Ovary (tissue), 10 donors: ENCODE measurements at places on chromosomes 2 and 18. TPM values are rescaled to one million over a fixed set of nuclear protein-coding genes. Genes with fewer than 3 reads are reported as not detected.

DNA sequence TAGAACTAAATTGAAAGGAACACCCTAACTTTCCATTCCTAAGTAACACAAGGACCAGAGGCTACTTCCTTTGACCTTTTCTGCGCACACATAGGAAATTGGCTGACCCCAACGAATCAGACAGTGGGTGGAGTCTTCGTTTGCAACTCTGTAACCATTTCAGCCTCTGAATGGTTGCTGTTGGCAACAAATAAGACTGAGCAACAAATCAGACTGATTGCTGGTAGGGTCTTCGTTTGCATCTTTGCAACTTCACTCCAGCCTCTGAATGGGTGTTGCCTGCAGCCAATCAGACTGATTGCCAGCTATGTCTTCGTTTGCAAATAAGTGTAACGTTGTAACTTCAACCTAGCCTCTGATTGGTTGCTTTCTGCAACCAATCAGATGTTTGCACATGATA lies 34.6 kb downstream of the USP40 start:
- H3K27me3 ChIP-seq: no peaks in the 10 kb centered on the region
- no peaks in the 10 kb centered on the region for H3K4me1 ChIP-seq
- no peaks in the 10 kb centered on the region for H3K36me3 ChIP-seq

- no peak for DNase-seq
- H3K4me3 ChIP-seq: no peak overlapping the region
- H3K36me3 ChIP-seq: no peaks in the 10 kb centered on the region
- H3K27me3 ChIP-seq: no peaks in the 10 kb centered on the region
- H3K27ac ChIP-seq: peak overlapping the region; percentile 82
Measured at GRCh38 chr2:200679535-200679934, 93.7 kb downstream of the AOX1 start.

The SESTD1 gene
- 24.4 TPM for polyA plus RNA-seq

DNA sequence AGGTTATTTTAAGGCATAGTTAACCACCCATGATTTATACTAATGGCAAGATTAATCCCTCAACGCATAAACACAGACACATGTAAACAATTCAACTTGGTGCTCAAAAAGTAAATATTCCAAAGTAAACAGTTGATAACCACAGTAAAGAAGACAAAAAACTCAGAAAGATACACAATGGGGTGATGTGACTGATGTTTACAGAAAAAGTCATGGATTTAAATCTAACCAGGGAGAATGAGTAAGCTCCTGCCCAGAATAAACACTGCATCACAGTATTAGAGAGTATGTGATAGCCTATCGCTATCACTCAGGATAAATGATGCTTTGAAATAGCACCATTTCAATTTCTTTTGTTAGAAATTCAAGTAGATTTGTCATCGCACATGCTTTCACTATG lies 49.3 kb downstream of the HIBCH start:
- no peak for DNase-seq
- H3K4me1 ChIP-seq: no peaks in the 10 kb centered on the region
- H3K27ac ChIP-seq: no peak overlapping the region
- H3K4me3 ChIP-seq: no peak overlapping the region
- no peaks in the 10 kb centered on the region for H3K36me3 ChIP-seq
- H3K27me3 ChIP-seq: no peaks in the 10 kb centered on the region

The CASP10 gene
- 7.8 TPM for polyA plus RNA-seq

DNA sequence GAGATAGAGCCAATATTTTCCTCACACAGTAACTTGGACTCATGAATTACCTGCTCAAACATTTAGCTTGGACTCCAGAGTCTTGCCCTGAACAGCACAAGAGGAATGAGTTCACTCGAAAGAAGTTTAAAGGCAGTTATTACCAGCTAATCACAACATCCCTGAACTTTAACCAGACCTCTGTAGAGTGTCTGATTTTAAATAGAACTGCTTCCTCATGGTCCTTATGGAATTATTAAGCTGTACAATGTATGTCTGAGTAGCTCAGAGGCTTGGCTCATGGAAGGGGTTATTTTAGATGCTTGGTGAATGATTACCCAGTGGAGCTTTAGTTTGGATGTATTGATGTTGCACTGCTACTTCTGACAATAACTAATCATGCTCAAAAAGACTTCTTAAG lies 183.1 kb downstream of the FMNL2 start:
- no peaks in the 10 kb centered on the region for H3K27me3 ChIP-seq
- DNase-seq: no peak
- H3K4me1 ChIP-seq: no peaks in the 10 kb centered on the region
- H3K27ac ChIP-seq: no peak overlapping the region

DNA sequence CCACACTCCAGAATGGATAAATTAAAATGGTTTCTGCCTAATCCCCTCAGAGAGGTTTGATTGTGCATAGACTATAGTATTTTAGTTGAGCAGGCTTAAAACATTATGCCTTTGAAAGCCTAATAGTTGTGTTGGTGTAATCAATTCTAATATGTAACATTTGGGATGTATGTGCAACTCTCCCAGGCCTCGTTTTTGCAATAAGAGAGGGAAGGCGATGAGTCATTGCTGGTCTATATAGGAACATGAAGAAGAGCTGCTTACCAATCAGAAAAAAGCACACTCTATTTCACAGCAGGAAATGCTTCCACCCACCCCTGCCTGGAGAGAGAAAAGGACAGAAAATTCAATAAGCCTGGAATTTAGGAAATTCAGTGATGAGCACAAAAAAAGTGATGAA lies 1424.0 kb upstream of the PIK3C3 start:
- H3K27ac ChIP-seq: no peak overlapping the region
- H3K4me3 ChIP-seq: no peak overlapping the region
- no peaks in the 10 kb centered on the region for H3K4me1 ChIP-seq
- no peaks in the 10 kb centered on the region for H3K27me3 ChIP-seq

The MC2R gene
- 0.05 TPM for polyA plus RNA-seq

GRCh38 chr2:128306081-128306930 lies 12.4 kb downstream of the HS6ST1 start:
- H3K4me1 ChIP-seq: peaks cover 75% of the 10 kb centered on the region
- peak; percentile 81 for DNase-seq
- no peaks in the 10 kb centered on the region for H3K27me3 ChIP-seq
- no peak overlapping the region for H3K4me3 ChIP-seq
- no peaks in the 10 kb centered on the region for H3K36me3 ChIP-seq
- peak overlapping the region; percentile 83 for H3K27ac ChIP-seq

The RGPD5 gene
- 13.0 TPM for polyA plus RNA-seq

The ABCA12 gene
- polyA plus RNA-seq: 0.05 TPM

GRCh38 chr2:192053921-192054320 lies 140.8 kb downstream of the TMEFF2 start:
- H3K4me1 ChIP-seq: no peaks in the 10 kb centered on the region
- no peak for DNase-seq
- no peaks in the 10 kb centered on the region for H3K27me3 ChIP-seq
- no peak overlapping the region for H3K4me3 ChIP-seq
- H3K36me3 ChIP-seq: no peaks in the 10 kb centered on the region

DNA sequence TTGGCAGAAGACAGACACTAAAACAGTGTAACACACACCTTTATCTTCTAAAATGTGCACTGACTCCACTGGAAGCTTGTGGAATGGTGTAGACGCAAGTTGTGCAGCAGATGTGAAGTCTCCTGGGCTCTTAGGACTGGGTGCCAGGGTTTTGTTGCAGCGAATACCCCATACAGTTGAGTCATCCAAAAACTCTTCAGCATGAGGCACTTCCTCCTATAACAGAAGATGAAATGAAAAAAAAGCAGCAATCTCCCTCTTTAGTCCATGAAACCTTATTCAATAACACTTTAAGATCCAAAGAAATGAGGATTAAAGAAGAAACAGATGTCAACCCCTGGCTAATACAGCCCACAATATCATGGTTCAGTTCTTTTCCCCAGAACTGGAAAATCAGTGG lies 22.2 kb downstream of the BUB1 start:
- no peak overlapping the region for H3K27ac ChIP-seq
- DNase-seq: no peak
- H3K4me3 ChIP-seq: no peak overlapping the region
- H3K36me3 ChIP-seq: no peaks in the 10 kb centered on the region
- H3K4me1 ChIP-seq: no peaks in the 10 kb centered on the region
- H3K27me3 ChIP-seq: no peaks in the 10 kb centered on the region

DNA sequence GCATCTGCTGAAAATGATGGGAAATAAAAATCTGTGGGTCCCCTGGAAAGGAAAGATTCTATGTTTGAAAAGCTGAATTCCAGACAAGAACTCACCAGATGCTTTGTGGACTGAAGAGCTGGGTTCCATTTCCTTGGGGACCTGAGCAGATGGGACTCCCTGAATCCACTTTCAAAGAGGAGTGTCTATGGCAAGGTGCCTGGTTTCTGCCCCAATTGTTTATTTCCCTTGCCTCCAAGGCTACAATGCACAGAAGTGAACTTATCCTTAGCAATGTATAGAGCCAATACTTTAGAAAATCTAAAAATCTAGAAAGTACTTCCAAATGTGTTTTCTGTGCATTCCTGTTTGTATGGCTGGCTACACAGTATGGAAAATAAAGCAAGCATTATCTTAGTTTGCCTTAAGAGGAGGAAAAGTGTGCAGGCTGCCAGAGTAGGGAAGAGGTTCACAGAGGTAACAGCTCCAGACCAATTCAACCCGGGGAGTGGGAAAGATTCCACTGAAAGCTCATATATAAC lies 420.5 kb downstream of the NRXN1 start:
- H3K36me3 ChIP-seq: no peaks in the 10 kb centered on the region
- no peak for DNase-seq
- no peaks in the 10 kb centered on the region for H3K27me3 ChIP-seq
- H3K4me1 ChIP-seq: no peaks in the 10 kb centered on the region
- H3K27ac ChIP-seq: no peak overlapping the region
- H3K4me3 ChIP-seq: no peak overlapping the region

DNA sequence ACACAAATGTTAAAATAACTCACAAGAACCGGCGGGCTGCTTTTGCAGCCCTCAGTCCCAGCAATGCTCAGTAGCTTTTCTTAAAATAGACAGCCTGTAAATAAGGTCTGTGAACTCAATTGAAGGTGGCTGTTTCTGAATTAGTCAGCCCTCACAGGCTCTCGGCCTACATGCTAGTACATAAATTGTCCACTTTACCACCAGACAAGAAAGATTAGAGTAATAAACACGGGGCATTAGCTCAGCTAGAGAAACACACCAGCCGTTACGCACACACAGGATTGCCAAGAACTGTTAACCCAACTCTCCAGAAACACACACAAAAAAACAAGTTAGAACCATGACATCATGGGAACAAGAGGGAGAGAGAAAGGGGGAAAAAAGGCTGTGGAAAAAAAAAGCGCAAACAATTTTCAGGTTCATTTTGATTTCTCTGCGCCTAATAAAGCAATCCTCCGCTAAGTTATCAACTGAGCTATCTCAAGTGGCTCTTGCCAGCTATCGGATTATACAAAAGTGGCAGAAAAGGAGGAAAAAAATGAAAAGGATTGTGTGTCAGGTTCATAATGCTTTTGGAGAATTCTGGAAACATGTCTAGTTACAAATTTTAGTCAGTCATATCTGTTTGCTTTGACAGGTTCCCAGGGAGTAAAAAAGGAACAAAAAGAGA lies 89.1 kb downstream of the ZEB2 start:
- peak; percentile 75 for DNase-seq
- no peak overlapping the region for H3K4me3 ChIP-seq
- H3K4me1 ChIP-seq: peaks cover 11% of the 10 kb centered on the region

The RSAD2 gene
- polyA plus RNA-seq: 11.1 TPM

The C1D gene
- 29.6 TPM for polyA plus RNA-seq

GRCh38 chr2:197113275-197113711 lies 186.8 kb upstream of the PGAP1 start:
- no peak overlapping the region for H3K4me3 ChIP-seq
- no peaks in the 10 kb centered on the region for H3K36me3 ChIP-seq
- no peak for DNase-seq
- no peaks in the 10 kb centered on the region for H3K27me3 ChIP-seq
- H3K27ac ChIP-seq: no peak overlapping the region
- H3K4me1 ChIP-seq: no peaks in the 10 kb centered on the region

The CKAP2L gene
- 1.3 TPM for polyA plus RNA-seq

GRCh38 chr2:24788816-24789215 lies 4.4 kb downstream of the PTRHD1 start:
- H3K4me1 ChIP-seq: peaks cover under 1% of the 10 kb centered on the region
- no peak for DNase-seq
- no peaks in the 10 kb centered on the region for H3K27me3 ChIP-seq
- no peak overlapping the region for H3K27ac ChIP-seq

GRCh38 chr2:171846894-171847293 lies 47.1 kb downstream of the SLC25A12 start:
- no peaks in the 10 kb centered on the region for H3K36me3 ChIP-seq
- H3K4me3 ChIP-seq: no peak overlapping the region

- DNase-seq: peak; percentile 22
- H3K4me1 ChIP-seq: peaks cover 26% of the 10 kb centered on the region
Measured at GRCh38 chr2:240259924-240260529, 119.6 kb upstream of the OTOS start.

- no peak for DNase-seq
- H3K36me3 ChIP-seq: no peaks in the 10 kb centered on the region
- no peaks in the 10 kb centered on the region for H3K27me3 ChIP-seq
Measured at GRCh38 chr2:133369901-133370658, 198.2 kb downstream of the NCKAP5 start.

GRCh38 chr2:220226076-220226475 lies 598.6 kb downstream of the SLC4A3 start:
- H3K27ac ChIP-seq: no peak overlapping the region
- H3K36me3 ChIP-seq: no peaks in the 10 kb centered on the region
- DNase-seq: no peak
- no peaks in the 10 kb centered on the region for H3K27me3 ChIP-seq
- H3K4me3 ChIP-seq: no peak overlapping the region
- H3K4me1 ChIP-seq: no peaks in the 10 kb centered on the region

DNA sequence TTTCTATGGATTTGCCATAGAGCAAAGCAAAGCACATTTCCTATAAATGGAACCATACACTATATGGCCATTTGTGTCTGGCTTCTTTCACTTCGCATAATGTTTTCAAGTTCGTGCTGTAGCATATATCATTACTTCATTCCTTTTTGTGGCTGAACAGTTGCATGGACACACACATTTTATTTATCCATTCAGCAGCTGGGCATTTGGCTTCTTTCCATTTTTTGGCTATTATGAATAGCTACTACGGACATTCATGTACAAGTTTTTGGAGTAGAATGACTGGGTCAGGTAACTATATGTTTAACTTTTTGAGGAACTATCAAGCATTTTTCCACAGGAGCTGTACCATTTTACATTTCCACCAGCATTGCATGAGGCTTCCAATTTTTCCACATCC lies 10.7 kb upstream of the SELENOI start:
- H3K27me3 ChIP-seq: no peaks in the 10 kb centered on the region
- H3K27ac ChIP-seq: no peak overlapping the region
- no peak for DNase-seq
- no peaks in the 10 kb centered on the region for H3K36me3 ChIP-seq
- no peak overlapping the region for H3K4me3 ChIP-seq

DNA sequence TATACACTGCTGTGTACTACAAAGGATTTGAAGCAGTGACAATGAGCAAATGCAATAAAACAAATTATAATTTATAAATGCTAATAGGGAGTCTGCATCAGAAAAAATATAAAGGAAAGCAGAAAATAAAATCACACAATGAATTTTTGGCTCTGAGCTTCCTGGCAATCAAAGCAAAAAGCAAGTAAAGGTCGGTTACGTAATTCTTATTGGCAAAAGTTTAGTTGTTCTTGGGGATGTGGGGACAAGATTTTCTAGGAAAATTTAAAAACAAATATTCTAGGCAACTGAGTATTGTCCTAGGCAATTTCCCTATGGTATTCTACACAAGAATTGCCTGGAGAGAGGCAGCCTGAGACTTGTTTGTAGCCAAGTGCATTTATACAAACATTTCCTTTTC lies 1.8 kb downstream of the ORC2 start:
- H3K27ac ChIP-seq: no peak overlapping the region
- no peaks in the 10 kb centered on the region for H3K27me3 ChIP-seq
- peaks cover 1% of the 10 kb centered on the region for H3K4me1 ChIP-seq
- H3K4me3 ChIP-seq: no peak overlapping the region
- DNase-seq: no peak

The RAB27B gene
- 0.08 TPM for polyA plus RNA-seq

The G6PC2 gene
- not detected for polyA plus RNA-seq

GRCh38 chr18:35055726-35056125 lies 14.5 kb downstream of the MAPRE2 start:
- peaks cover 12% of the 10 kb centered on the region for H3K4me1 ChIP-seq
- no peak for DNase-seq
- H3K36me3 ChIP-seq: no peaks in the 10 kb centered on the region
